ENCODE measurements at places on chromosomes 5 and 9.

- peak; percentile 62 for DNase-seq
These were observed 5.3 kb downstream of the KLF4 start for GRCh38 chr9:107484117-107484723.

- DNase-seq: no peak
These were observed 35.2 kb downstream of the RAI14 start for GRCh38 chr5:34691326-34691725.

DNA sequence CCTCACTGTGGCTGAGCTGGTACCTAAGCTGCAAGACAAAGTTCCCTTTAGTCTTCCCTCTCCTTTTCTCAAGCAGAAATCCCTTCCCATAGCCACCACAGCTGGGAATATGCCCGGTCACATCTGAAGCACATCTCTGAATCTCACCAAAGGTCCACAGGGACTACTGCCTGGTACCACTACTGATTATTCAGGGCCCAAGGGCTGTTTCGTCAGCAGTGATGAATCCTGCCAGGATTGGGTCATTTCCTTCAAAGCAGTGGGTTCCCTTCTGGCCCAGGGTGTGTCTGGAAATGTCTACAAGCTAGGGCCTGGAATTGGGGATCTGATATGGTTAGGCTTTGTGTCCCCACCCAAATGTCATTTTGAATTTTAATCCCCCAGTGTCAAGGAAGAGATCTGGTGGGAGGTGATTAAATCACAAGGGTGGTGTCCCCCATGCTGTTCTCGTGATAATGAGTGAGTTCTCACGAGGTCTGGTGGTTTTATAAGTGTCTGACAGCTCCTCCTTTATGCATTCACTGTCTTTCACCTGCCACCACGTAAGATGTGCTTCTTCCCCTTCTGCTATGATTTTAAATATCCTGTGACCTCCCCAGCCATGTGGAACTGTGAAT lies 83.2 kb upstream of the FST start:
- no peak for DNase-seq

DNA sequence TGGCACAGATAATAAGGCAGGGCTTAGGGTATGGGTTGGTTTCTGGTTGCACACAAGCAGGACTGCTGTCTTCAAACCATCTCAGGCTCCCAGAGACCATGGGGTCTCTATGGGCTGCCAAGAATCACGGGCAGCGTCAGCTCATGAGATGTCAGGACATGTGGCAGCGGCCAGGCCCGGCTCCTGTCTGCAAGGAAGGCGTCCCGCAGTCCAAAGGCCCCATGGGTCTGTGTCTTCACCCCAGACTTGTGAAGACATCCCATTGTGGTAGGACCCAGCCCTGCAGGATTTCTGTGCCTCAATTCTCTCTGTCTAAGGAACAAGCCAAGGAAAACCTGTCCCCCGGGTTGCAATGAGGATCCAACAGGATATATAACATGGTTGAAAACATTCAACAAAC lies 32.6 kb downstream of the IPPK start:
- no peak for DNase-seq

DNA sequence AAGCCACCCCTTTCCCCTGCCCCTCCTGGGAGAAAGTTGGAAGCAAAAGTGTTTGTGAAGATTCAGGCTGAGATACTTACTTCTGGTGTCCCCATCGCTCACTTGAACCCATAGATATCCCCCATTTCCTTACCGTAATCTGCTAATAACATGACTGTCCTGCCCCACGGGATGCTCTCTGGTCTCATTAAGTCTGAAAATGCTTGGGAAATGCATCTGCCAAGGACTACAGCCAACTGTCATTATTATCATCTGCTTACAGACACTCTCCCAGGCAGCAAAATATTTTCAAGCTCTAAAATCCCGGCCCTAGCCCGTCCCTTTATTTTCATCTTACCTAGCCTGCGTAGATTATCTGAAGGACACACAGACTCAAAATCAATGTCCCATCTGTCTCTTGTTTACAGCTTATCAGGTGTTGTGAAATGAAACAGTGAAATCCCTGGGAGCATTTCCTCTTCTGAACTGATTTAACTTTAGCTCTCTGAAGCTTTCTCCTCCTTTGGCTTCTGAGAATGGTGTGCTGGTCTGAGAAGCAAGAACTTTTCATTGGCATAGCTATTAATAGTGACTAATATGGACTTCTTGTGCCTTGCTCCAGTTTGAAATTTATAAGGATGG lies 126.9 kb upstream of the OSMR start:
- no peak for DNase-seq

DNA sequence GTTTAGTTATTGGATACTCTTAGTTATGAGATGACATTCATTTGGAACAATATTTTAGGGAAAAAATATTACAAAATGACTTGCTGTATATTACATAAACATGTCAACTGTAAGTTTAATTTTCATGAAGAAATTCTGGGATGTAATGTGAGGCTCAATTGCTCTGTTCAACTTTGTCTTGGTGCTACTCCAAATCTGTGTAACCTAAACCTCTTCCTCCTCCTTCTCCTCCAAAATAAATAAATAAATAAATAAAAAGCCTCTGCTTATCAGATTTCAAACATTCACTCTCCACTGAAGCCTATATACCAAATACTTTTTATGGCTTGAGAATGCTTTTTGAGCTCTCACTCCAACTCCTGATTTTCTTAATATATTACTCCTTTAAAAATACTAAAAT lies 27.7 kb downstream of the ACTBL2 start:
- no peak for DNase-seq

DNA sequence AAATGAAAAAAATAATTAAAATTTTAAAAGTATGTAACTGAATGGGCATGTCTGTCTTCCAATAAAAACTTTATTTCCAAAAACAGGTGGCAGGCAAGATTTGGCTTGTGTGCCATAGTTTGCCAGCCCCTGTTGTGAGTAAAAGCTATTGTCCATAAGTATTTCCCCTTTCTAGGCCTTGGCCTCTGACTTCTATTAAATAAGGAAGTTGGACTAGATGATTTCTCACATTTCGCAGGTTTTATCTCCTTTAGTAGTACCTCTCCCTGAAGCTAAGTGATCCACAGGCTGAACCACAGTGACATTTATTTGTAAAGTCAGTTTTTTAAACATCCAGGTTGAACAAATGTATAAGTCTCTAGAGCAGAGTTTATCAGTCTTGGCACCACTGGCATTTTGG lies 41.3 kb downstream of the RECK start:
- DNase-seq: no peak

DNA sequence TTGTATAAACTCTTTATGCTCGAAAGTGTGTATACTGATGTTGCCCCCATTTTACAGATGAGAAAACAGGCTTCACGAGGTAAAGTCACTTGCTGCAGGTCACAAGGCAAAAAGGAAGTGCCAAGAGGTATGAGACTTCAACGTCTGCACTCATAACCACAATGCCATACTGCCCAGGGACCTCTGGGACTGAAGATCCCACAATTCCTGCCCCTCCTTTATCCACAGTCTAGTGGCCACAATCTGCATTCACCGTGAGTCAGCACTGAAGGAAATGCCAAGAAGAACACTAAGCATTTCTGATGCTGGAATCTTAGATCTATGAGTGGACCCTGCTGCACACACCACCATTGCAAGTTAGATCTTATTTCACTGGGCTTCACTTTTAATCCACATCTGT lies 37.3 kb downstream of the MED27 start:
- no peak for DNase-seq

DNA sequence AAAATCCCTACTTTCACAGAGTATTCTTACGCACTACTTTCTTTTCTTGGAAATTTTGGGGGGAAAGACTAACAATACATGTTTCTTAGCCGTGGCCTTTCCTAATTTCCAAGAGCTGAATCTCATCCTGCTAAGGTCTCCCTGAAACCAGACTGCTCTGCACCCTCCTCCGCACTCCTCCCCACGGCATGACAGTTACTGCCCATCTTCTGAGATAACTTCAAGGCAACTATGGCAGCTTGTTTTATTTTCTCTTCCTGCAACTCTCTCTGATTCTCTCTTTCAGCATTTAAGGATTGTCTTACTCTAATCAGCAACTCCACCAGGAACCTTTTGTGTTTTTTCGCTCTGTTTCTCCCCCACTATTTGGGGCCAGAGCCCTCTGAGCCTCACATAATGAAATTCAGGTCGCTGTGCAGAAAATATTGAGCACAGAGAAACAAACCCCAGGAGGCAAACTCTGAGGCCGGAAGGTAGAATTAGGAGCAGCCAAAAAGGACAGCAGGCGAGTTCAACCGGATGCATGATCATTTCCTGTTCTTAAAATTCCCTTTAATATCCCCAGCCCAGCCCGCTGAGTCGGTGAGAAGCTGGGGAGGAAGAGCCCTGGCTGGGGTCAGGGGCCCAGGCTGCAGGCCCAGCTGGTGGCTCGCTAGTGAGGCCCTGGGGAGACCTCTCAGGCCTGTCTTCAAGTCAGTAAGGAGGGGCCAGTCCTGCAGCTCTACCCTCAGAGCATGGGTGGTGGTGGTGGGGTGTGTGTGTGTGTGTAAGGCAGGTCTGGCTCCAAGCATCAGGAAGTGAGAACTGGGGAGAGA lies 213.6 kb upstream of the S1PR3 start:
- DNase-seq: no peak

GRCh38 chr9:8857068-8857925 lies 1057.7 kb upstream of the DMAC1 start:
- peak; percentile 24 for DNase-seq

DNA sequence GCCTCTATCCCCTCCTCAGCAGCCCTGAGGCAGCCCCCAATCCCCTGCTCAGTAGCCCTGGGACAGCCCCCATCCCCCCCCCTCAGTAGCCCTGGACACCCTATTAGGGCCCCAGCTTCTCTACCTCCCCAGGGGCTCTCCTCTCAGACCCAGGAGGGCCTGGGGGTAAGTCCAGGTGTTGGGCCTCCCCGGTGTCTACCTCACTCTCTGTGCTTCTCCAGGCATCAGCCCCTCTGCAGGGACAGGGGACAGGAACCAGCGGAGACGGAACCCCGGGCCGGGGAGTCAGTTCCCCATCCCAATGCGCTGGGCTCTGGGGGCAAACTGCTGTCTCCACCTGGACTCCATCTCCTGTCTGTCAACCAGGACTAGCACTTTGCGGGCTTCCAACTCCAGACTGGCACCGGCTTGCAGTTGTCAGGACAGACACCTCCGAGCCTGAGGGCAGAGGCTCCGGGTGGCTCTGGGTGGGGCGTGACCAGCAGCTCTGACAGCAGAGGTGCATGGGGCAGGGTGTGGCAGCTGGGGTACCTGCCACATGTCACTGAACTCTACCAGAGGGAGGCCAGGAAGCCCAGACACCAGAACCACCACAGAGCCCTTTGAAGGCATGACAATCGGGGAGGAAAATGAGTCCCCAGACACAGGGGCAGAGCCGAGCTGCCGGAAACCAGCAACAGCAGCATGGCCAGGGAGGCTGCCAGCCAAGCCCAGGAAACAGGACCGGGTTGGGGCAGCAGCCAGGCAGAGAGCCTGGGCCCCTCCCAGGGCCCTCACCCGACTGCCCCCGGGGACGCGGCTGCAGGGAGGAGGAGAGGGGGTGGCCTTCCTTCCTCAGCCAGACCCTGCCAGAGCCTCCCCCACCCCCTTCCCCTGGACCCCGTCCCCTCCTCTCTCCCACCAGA lies 17.7 kb upstream of the UBAC1 start:
- DNase-seq: no peak

DNA sequence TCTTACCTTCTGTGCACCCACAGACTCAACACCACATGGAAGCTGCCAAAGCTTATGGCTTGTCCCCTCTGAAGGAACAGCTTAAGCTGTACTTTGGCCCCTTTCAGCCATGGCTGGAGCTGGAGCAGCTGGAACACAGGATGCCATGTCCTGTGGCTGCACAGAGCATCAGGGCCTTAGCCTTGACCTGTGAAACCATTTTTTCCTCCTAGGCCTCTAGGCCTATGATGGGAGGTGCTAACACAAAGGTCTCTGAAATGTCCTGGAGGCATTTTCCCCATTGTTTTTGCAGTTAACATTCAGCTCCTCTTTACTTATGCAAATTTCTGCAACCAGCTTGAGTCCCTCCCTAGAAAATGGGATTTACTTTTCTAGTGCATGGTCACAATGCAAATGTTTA lies 461.4 kb upstream of the TYRP1 start:
- no peak for DNase-seq

DNA sequence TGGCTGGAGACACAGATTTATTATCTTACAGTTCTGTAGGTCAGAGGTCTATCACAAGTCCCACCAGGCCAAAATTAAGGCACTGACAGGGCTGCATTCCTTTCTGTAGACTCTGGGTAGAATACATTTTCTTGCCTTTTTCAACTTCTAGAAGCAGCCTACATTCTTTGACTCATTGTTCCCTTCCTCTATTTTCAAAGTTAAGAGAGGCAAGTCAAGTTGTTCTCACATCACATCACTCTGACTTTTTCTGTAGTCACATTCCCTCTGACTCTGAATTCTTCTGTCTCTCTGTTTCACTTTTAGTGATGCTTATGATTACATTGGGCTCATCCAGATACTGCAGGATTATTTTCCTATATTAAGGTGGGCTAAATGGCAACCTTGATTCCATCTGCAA lies 119.0 kb downstream of the MELK start:
- DNase-seq: no peak

GRCh38 chr5:122237906-122238305 lies 74.1 kb upstream of the SNCAIP start:
- no peak for DNase-seq

- DNase-seq: peak; percentile 24
These were observed 228.6 kb downstream of the NR3C1 start for GRCh38 chr5:143174714-143175398.

DNA sequence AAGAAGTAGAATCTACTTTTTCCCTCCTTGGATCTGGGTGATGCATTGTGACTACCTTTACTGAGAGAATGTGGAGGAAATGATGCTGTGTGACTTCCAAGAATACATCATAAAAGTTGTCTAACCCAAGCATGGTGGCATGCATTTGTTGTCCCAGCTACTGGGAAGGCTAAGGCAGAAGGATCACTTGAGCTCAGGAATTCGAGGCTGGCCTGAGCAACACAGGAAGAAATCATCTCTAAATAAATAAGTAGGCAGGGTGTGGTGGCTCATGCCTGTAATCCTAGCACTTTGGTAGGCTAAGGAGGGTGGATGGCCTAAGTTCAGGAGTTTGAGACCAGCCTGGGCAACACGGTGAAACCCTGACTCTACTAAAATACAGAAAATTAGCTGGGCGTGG lies 143.2 kb upstream of the VLDLR start:
- no peak for DNase-seq

DNA sequence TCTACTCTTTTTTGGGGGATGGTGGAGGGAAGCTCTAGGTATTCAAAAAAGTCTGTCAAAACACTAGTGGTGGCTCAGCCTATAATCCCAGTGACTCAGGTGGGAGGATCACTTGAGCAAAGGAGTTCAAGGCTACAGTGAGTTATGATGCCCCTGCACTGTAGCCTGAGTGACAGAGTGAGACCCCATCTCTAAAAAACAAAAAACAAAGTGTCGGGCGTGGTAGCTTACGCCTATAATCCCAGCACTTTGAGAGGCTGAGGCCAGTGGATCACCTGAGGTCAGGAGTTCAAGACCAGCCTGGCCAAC lies 15.8 kb upstream of the SLC35D2 start:
- no peak for DNase-seq

- DNase-seq: peak; percentile 39
These were observed 9.3 kb upstream of the MYOT start for GRCh38 chr5:137858223-137858916.

All from GM20000 (cell line).